Astrocyte of the spinal cord (primary cell): ENCODE measurements at places on chromosomes 12 and 14.

GRCh38 chr12:124681779-124682391 is 114.5 kb upstream of the NCOR2 start:
- peak; percentile 64 for DNase-seq

DNA sequence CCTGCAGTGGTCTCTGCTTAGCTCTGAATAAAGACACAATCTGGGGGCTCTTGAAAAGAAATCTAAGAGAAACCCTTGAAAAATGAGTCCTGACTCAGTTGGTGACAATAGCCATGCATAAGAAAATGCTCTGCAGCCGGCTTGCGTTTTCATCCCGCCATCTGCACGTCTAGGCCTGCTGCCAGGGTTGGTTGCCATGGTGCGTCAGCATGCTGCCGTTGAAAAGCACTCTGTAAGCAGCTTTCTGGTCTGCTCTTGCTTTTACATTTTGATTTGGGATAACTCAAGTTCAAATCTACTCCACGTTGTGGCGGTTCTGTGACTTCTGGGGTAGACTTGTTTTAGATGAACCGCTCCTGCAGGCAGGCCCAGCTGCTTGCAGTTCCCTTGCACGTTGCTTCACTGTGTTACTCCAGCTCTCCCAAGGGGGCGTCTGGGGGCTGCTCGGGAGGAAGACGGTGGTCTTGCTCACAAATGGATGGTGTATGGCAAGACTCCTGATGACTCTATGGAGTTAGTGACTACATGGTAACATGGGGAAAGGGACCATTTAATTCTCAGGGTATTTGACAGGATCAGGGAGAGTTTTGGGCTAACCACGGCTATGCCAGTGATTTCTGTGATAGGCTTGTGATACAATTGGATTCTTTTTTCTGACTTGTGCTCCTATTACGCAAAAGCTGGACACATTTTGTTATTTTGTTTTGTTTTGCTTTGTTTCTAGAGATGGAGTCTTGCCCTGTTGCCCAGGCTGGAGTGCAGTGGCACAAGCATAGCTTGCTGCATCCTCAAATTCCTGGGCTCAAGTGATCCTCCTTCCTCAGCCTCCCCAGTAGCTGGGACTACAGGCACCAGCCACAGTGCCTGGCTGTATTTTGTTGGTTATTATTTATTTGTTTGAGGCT is 15.8 kb downstream of the WNT5B start:
- DNase-seq, result peak; percentile 91

- no peak for DNase-seq
These were observed 7.6 kb upstream of the USP15 start for GRCh38 chr12:62252576-62252975.

DNA sequence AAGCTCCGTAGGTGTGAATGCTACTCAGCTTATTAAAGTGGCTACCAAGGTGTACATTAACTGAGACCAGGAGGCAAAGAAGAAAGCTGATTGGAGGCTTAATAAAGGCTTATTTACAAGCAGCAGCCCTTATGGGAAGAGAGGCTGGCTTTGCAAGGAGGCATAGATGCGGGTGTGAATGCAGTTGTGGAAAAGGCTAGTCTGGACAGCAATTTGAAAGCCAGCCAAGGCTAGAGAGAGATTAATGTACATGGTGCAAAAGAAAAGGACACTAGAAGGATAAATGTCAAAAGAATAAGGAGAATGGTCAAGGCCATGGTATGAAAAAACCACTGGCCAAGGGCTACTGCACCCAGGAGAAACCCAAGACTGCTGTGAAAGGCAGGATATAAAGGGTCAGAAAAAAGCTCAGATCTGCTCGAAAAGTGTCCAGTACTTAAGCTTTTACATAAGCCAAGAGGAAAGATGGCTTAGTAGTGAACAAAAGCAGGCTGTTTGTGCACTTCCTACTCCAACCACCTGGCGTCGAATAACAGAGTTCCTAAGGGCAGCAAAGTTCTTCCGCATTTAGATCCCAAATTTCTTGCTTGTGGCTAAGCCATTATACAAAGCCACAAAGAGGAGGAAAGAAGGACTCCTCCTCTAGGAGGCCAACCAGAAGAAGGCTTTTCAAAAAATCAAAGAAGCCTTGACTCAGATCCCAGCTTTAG is 24.0 kb downstream of the KLRK1 start:
- peak; percentile 35 for DNase-seq
